ENCODE measurements at places on chromosomes 3 and 15.

DNA sequence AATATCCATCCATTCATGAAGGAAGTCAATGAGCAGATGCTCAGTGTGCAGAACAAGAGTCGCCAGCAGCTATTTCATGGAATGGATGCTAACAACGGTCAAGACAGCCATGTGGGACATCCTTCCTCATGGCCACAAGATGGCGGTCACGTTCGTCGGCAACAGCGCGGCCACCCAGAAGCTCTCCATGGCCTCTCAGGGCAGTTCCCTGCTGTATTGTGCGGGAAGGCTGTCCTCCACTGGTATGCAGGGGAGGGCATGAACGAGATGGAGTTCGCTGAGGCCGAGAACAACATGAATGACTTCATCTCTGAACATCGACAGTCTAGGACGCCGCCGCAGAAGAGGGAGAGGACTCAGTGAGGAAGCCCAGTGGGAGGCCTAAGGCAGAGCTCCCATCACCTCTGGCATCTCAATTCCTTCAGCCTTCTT lies 208.3 kb downstream of the TJP1 start:
- no peak for DNase-seq

- no peak for DNase-seq
These were observed 221.4 kb downstream of the THSD4 start for GRCh38 chr15:71336671-71337070.

DNA sequence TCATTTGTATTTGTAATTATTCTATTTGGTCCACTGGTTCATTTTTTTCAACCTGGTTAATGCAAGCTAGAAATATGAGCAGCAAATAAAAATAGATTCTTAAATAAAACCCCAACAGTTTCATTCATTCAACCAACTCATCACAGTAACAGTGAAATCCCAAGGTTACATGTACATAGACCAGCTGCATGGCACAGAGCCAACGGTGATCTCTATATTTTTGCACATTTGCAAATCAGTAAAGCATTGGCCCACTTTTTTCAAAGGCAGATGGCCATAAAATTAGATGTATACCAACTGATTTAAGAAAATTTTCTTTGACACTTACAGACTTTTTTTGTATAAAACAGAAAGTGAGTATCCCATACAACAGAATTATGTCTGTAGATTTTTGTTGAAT lies 49.3 kb downstream of the STRIT1 start:
- DNase-seq = no peak

GRCh38 chr3:104069114-104069513 lies 1297.6 kb upstream of the ALCAM start:
- peak; percentile 70 for DNase-seq

DNA sequence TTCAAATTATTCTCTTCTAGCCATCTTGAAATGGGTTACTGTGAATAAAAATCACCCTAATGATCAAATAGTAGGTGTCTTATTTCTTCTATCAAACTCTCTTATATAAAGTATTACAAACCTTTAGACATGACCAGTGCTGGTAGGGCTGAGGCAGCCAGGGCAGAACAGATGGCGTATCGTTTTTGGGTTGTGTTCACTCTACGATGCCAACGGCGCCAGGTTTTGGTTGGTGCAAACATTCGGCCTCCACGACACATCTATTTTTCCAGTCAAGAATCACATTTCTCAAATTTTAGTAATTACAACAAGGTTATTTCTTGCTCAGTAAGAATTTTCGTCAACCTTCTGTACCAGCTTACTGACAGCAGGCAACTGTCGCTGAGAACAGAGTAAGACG lies 2.2 kb downstream of the RPL4 start:
- no peak for DNase-seq

DNA sequence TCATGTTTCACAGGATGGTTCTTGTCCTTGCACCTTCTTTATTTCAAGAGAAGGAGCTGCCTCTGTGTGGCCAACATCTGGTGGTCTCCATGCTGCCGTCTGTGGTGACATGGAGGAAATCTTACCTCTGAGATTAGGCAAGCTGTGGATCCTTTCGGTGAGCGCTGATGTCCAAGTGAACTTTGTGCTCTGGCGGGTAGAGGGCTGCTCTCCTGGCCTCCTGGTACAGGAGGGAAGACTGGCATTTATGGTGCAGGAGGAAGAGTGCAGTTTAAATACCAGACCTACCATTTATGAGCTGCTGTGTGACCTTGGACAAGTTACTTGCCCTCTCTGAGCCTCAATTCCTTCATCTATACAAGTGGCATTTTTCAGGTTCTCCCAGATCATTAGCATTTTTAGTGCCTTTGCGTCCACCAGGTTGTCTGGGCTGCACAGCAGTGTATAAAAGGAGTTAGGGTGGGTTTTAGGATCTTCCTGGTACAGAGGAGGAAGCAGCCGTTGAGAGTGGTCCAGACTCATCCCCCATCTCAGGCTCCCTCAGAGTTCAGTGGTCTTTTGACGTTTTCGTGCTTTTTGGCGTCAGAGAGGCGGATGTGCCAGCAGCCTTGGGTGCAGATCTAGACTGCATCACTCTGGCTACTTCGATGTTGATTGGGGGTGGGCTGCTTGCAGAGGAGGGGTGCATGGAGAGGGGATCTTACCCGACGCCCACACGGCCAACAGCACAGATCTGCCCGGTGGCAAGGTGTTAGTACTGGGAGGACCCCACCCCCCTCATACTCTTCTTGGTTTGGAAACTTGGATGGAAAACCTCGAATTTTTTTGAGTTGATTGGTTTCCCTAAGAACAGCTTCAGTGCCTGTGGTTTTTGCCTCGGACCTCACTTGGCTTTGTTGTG lies 162.2 kb downstream of the ITPR1 start:
- no peak for DNase-seq

DNA sequence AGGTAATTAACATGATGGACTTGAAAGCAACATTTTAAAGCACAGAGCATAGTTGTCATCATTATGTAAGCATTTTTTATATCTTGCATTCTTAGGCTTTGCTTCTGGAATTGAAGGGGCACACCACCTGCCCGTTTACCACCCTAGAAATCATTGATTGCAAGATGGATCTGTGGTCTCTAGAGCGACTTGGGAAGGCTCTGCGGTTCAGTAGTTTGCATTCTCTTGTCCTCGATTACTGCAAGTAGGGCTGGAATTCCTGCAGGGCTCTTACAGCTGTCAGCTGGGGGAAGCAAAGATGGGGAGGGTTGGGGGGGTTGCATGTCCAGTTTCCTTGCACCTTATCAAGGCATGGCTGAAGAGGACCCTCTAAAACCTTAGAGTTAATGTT lies 56.7 kb upstream of the RNF7 start:
- DNase-seq = no peak

DNA sequence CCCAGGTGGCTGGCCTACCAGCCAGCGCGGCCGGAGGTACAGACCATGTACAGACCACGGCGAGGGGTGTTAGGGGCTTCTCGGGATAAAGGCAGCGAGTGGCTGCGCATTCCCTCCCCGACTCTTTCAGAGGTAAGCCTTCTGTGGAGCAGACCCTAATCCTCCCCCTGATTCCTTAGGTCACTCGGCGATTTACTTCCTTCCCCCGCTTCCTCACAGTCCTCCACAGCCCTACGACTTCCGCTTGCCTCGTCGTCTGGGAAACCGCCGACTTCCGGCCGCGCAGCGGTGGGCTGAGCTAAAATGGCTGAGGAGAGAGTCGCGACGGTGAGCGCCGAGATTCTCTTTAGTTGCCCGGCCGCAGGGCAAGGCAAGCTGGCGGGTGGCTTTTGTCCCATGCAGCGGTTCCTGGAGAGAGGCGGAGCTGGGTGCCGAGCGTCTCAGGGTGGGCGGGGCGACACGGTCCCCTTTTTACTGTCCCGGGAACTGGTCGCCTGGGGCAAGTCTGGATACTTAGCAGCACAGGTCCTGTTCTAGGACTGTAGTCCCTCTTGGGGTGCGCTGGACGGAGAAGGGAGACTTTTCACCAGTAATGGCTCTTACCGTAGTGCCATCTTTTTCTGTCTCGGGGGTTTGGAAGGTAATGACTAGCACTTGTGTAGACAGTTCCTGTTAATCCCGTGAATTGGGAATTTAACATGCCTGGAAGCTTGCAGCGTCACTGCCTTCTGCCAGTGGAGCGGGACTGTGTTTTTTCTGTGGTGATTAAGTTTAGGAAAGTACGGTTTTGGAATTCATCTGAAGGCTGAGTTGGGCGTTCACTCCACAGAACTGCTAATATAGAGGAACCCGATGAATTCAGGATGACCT lies at the start of the genes BBS4 and HIGD2B:
Gene BBS4, plus strand, starts transcription at position 283 of the 870 bp plus-strand sequence. Its CDS starts 21 bp downstream, at position 304.
Gene HIGD2B, minus strand, starts transcription at position 258 of the 870 bp plus-strand sequence. CDS start 9,808 bp downstream, outside the sequence.
- DNase-seq = peak; percentile 90

- DNase-seq = no peak
These were observed 188.4 kb downstream of the SATB1 start for GRCh38 chr3:18236726-18237125.

DNA sequence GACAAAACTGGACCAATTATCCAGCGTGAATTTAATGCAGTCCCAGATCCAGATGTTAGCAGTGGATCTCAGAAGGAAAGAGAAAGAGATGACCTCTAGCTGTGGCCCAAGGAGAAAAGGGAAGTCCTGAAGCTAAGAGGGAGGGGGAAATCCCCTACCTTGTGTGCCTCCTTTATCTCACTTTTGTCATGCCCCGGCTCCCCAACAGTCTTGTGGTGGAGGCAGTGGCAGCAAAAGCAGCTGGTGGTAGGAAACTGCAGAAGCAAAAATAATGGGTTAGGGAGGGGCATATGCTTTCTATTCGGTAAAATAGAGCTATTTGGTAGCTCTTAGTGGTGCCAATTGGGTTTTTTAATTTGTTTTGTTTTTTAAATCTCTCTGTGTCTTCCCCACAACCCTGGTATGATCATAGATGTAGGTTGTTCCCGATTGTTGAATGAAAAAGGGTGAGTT lies 56.5 kb downstream of the MCTP2 start:
- DNase-seq = no peak

DNA sequence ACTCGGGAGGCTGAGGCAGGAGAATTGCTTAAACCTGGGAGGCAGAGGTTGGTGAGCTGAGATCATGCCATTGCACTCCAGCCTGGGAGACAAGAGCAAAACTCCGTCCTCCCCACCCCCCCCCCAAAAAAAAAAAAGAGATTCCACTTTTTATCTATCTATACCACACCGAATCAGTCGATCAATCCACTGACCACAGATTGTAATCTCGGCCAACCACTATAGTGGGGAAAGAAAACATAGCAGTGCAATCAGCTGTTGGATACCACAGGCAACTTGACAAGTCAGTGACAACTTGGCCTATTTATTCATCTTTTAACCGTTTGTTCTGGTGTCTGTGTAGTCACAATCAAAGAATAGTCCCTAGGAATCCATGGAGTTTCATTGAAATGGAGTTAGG lies 299.2 kb downstream of the FHIT start:
- DNase-seq = no peak

DNA sequence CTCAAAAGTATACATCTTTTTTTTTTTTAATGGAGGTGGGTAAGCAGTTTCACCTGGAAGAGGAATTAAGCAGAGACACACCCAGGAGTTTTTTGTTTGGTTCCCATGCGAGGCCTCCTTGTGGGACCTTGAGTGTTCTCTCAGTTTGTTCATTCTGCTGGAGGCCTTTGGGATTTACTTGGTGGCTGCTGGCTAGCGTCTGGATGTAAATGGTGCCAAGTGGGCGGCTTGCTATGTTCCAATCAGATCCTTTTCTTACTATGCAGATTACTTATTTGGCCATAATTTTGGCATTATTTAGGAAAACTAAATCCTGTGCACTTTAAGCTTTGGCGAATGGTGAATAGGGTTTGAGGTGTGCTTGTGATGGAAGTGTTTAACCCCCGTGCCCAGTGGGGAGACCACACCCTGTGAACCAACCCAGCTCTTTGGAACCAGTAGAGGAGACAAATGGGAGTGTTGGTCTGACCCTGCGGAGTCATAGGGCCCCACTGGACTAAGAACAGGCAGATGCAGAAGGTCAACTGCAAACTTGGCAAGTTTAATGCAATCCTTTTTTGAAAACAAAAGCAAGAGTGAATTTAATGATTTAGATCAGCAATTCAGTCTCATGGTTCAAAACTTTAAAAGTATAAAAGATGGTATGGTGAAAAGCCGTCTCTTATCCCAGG lies 79.4 kb downstream of the EBLN2 start:
- no peak for DNase-seq

DNA sequence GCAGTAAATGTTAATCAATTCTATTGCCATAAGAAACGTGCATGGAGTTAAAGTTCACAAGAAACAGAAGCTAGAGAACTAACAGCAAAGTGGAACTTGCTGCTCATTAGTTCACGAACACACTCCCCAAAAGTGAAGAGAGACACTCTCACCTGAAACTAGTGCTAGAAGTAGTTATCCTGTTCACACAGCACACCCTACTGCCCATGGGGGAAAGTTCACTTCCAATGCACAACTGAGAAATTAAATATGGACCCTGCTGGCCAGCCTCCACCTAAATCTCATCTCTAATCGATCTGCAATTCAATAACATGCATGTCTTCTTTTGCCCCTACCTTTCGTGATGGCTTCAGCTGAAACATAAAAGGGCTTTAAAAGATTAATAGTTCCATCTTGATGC lies 39.4 kb upstream of the FRMD4B start:
- peak; percentile 32 for DNase-seq

GRCh38 chr3:57110798-57111197 lies 50.3 kb downstream of the SPATA12 start:
- DNase-seq = no peak

- no peak for DNase-seq
These were observed 988.0 kb upstream of the EPHA6 start for GRCh38 chr3:95826419-95826818.

All from EL (cell line).